Activated naive CD4-positive, alpha-beta T cell treated with anti-CD3 and anti-CD28 coated beads, Interleukin-2, amount 50 U/mL, for 72 hours (primary cell): ENCODE measurements at places on chromosomes 13 and 19.

GRCh38 chr19:5958074-5958850 lies 19.7 kb downstream of the RANBP3 start:
- DNase-seq: no peak

- DNase-seq: no peak
Measured at GRCh38 chr19:33177417-33177979, 16.6 kb upstream of the LRP3 start.

DNA sequence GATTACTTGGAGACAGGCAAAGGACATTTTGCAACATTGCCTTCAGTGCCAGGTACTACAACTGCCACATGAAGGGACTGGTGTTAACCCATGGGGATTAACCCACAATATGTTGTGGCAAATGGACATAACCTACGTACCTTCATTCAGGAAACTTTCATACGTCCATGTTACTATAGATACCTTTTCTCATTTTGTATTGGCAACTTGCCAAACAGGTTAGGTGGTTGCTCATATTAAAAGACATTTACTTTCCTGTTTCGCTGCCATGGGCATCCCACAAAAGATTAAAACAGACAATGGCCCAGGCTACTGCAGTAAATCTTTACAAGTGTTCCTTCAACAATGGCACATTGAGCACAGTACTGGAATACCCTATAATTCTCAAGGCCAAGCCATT lies 925.3 kb downstream of the SLITRK6 start:
- DNase-seq: no peak

GRCh38 chr13:78607409-78608251 lies 4.3 kb upstream of the POU4F1 start:
- no peak for DNase-seq

DNA sequence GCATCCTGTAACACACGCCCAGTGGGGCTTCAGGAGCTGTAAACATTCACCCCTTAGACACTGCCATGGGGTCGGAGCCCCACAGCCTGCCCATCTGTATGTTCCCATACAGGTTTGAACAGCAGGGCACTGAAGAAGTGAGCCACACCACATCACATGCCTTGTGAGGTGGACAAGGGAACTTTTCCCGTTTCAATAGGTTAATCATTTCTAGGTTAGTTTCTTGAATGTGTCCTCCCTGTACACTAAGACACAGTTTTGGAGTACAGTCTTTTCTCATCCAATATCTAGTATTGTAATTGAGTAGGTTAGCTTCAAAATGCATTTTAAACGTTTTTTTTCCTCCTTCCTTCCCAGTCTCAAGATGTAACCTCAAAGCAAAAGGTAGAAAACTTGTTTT lies 700.2 kb upstream of the PCDH20 start:
- DNase-seq: no peak

GRCh38 chr13:28534210-28534609 lies 39.3 kb upstream of the FLT1 start:
- no peak for DNase-seq

GRCh38 chr13:79459906-79460305 lies 21.0 kb upstream of the NDFIP2 start:
- no peak for DNase-seq

- DNase-seq: no peak
Measured at GRCh38 chr19:48945415-48945814, 9.3 kb upstream of the BAX start.

- DNase-seq: no peak
Measured at GRCh38 chr19:38004186-38004520, 97.1 kb downstream of the SIPA1L3 start.

DNA sequence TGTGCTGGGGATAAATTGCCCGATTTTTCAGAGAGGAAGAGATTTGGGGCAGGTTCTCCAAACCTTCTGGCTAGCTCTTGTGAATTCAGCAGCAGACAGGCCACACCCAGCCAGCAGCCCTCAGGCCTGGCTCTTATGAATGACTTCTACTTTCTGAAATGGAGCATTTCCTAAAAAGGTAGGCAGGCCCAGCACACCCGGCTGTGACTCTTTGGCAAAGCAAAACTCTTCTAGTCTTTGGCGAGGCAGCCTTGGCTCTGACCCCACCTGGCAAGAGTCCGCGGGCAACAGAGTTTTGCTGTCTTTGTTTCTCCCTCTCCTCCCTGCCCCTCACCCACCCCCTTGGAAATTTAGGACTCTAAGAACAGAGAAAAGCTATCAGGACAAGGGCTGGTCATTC lies 221.2 kb downstream of the ZNF536 start:
- no peak for DNase-seq

DNA sequence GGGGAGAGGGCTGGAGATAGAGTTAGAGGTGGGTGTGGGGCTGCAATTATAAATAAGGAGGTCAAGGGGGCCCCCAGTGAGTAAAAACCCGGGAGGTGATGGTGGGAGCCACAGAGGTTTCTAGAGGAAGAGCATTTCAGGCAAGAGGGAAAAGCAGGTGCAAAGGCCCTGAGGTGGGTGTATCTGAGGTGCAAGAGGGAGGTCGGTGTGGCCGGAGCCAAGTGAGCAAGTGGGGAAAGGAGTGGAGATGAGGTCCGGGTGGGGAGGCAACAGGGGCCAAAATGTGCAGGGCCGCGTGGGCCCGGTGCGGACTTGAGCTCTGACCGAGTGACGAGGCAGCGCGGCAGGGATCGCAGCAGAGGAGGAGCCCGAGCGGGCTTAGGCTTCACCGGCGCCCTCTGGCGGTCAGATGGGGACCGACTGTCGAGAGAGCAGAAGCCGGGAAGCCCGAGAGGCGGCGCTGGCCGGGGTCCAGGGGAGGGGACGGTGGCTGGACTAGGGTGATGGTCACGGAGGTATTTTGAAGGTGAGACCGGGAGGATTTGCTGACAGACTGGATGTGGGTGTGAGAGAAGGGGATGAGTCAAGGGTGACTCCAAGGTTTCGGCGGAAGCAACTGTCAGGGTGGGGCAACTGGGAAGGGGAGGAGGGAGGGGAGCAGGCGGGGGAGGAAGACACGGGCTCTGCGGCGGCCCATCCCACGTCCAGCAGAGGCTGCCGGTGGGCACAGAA lies 17.7 kb upstream of the SPACA4 start:
- DNase-seq: peak; percentile 90
